ENCODE measurements at places on chromosomes 3 and 15.
A peak's percentile ranks its signal among the peaks of the same experiment; 100 is the strongest.

- DNase-seq = no peak
Measured at GRCh38 chr3:6491768-6492167, 369.1 kb upstream of the GRM7 start.

GRCh38 chr15:73569361-73569760 lies 63.8 kb downstream of the NPTN start:
- no peak for DNase-seq

DNA sequence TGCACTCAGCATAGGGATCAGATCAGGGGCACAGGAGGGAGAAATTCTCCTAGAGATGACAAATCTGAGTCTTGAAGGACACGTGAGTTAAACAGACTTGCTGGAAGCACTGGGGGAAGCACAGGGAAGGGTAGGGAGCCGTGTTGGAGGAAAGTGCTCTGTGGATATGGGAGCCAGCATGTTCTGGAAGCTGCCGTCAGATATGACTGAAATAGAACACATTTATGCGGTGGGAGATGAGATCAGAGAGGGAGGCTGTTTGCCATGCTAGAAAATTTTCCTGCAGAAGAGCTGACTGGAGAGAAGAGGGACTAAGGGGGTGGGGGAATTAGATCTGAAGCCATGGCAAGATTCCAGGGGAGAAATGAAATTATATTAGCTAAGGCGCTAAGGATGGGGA lies 1.8 kb downstream of the TAMM41 start:
- DNase-seq = no peak

GRCh38 chr3:127962937-127963336 lies 47.9 kb downstream of the KBTBD12 start:
- DNase-seq = no peak

DNA sequence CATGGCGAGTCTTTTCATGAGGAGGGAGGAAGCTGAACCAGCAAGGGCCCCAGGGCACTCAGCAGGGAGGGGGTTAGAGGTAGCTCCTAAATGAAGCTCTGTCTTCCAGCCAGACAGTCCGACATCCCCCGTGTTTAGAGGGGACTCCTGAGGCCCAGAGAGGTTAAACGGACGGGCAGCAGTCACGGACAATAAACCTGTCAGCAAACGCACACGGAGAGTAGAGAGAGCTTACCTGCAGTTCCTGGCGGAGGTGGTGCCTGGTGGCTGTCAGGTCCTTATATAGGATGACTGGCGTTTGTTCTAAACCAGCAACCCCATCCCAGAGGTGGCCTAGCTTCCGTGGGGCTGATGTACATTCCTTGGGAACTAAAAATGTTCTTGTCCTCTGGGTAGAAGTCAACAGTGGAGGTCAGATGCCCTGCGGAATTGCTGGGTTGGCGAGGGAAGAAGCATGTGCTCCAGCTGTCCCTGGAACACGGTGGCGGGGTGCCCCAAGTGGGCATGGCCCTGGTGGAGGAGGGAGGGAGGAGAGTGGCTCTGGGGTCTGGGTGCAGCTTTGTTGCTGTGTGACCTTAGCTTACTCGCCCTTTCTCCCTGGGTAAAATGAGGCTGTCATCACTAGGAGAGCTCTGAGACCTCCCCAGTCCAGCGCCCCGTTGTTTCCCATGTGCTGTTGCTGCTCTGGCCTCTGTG lies 2.1 kb downstream of the GHRL start:
- no peak for DNase-seq

GRCh38 chr15:39752991-39753390 lies 29.6 kb downstream of the FSIP1 start:
- DNase-seq = no peak

DNA sequence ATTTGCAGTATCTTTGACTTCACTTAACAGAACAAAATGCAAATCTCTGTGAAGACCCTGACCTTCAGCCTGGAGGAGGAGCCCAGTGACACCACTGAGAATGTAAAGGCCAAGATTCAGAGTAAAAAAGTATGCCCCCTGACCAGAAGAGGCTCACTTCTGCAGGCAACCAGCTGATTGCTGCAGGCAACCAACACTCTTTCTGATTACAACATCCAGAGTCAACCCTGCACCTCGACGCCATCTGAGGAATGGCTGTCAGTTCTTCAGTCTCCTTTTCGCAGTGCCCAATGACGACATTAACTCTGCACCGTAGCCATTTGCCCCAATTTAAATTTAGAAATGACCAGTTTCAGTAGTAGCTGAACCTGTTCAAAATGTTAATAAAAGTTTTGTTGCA lies 14.9 kb downstream of the ATP13A3 start:
- DNase-seq = no peak

DNA sequence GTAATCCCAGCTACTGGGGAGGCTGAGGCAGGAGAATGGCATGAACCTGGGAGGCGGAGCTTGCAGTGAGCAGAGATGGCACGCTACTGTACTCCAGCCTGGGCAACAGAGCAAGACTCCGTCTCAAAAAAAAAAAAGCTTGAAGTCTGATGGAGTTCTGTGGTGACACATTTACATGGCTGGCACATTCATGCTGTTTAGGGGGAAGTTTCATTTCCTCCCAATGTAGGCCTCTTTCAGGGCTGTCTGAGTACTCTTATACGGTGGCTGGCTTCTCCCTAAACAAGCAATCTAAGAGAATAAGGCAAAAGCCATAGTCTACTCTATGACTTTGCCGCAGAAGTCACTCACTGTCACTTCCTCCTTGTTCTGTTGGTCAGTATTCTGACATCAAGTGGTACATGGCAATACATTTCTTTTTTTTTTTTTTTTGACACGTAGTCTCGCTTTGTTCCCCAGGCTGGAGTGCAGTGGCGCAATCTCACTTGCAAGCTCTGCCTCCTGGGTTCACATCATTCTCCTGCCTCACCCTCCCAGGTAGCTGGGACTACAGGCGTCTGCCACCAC lies 41.2 kb downstream of the OIP5 start:
- no peak for DNase-seq

- no peak for DNase-seq
Measured at GRCh38 chr3:193829781-193830180, 236.8 kb downstream of the OPA1 start.

GRCh38 chr3:158419820-158420653 lies 151.0 kb upstream of the MLF1 start:
- no peak for DNase-seq

DNA sequence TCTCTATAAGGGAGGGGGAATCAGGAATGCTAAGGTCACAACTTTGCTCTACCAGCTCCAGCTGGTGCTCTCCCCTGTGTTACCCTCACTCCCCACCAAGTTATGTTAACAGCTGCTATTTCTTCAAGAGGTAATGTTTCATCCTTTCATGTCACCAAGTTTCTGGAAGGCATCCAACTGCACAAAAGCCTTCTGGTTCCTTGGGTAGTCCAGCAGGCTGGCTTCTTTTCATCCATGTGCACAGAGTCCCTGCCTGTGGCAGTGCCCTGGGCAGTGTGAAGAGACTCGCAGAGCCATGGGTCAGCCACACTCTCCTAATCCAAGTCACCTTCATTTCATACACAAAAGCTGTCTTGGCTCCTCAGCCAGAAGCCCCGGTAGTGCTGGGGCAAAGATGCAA lies 737.5 kb upstream of the LMCD1 start:
- DNase-seq = no peak

- no peak for DNase-seq
Measured at GRCh38 chr15:66498501-66499386, 1.2 kb upstream of the SNAPC5 start.

DNA sequence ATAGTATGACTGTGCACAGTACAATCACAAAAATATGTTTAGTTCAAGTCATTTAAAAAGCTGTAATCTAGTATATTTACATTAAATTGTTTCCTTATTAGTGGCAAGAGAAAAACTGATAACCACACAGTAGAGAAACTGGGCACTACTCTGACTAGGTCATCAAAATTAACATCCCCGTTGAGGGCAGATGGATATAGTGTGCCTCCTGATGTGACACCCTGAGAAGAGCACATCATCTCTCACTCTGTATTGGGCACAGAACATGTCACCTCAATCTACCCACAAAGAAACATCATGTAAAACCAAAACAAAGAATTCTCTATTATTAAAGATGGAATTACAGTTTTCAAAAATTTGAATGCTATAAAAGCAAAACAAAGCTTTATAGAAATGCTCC lies 221.9 kb upstream of the NANOGP8 start:
- DNase-seq = no peak

DNA sequence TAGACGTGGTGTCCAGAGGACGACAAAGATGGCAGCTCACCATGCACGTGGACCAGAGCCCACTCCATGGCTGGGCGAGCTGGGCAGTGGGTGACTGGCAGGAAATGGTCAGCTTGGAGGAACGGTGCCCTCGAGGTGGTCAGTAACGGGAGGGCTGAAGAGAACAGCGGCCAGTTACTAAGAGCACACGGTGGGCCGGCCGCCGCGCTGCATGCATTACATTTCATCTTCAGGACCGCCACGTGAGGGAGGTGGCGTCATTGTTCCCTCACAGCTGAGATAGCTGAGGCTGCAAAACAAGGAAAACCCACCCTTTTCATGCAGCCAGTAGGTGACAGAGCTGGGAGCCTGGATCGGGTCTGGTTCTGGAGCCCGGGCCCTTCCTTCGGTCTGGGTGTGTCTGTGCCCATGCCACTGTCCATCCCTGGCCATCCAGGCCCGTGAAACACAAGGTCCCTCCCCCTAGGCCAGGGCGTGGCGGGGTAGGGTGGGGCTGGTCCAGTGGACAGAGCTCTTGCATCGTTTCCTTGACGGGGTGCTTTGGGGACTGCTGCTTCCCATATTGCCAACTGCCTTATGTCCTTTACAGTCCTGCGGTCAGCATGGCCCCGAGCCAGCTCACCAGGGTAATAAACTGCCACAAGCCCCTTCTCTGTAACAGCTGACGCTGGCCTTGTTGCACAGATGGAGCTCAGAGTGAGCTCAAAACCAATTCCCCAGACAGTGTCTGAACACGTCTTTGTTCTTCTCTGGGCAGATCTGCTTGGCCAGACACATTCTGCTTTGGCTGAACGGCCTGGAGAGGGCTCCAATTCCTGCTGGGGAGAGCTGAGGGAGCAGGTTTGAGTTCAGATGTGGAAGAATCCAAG lies 51.8 kb downstream of the RGMA start:
- DNase-seq = no peak

- no peak for DNase-seq
Measured at GRCh38 chr15:45904019-45904418, 269.2 kb downstream of the SQOR start.

- no peak for DNase-seq
Measured at GRCh38 chr3:40143283-40144090, 166.0 kb upstream of the EIF1B start.

DNA sequence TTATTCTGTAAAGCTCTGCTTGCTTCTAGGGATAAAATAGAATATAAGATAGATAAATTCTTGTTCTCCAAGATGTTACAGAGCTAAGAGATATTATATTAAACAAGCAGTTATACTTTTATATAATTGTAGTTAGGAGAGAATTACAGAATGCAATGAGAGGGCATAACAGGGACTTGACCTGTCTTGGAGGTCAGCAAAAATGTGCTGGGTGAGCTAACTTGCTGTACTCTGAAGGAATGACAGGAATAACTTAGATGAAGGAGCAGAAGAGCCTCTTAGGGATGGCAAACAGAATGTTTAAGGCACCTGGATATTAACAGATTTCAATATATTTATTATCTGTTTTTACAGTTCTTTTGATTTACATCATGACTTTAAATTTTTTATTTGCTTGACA lies 33.2 kb downstream of the ZNF654 start:
- DNase-seq = no peak

DNA sequence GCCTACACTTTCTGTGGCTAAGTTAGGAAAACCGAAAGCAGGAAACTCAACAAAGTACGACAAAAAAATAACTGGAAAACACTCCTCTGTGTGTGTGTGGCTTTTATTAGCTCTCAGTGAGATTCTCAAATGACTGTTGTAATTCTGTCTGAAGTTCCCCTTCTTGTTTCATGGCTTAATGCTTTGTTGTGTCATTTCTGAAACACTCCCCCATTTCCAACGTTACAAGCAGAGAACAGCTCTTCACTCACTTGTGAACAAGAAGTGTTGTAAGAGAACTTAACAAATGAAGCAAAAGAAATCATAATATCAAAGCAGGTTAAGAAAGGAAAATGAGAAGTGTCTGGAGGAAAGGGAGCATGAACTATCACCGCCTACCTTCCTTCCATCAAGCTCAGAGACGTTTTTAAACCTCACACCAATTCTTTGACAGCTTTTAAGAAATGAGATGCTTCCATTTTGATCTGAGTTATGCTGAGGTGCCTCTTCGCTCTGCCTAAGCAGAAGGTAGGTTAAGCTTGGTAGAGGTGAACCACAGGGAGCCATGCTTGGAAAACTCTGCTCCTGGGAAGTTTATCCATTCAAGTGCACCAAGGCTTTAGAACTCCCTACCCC lies 12.4 kb upstream of the SEC62 start:
- no peak for DNase-seq

GRCh38 chr3:137761563-137762503 lies 2.3 kb upstream of the SOX14 start:
- no peak for DNase-seq

- peak; percentile 15 for DNase-seq
Measured at GRCh38 chr15:68830141-68830785, 9.6 kb upstream of the ANP32A start.

- no peak for DNase-seq
Measured at GRCh38 chr15:77859491-77860060, 217.9 kb downstream of the TBC1D2B start.

DNA sequence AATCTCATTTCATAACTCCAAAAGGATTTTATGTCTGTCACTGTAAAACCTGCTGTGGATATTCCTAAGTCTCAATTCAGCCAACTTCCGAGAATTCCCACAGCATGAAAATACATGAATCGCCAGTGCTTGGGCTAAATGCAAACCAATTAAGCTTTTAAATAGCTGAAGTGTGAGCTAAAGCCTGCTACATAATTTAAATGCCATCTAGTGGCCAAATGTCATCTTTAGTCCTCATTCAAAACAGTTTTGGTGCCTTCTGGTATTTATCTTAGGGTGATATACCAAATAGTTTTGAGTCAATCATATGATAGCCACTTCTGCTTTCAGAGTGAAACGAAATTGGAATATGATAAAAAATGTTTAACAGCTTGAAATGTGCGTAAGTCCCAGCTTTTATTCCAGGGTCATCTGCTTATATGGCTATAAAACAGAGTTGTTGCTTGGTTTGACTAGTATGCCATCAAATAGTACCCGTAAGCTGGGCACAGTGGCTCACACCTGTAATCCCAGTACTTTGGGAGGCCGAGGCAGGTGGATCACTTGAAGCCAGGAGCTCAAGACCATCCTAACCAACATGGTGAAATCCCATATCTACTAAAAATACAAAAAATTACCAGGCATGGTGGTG lies 41.8 kb upstream of the CCNL1 start:
- no peak for DNase-seq

- DNase-seq = no peak
Measured at GRCh38 chr15:80934761-80935221, 54.8 kb downstream of the MESD start.

- no peak for DNase-seq
Measured at GRCh38 chr3:23550402-23550801, 255.4 kb upstream of the UBE2E1 start.

DNA sequence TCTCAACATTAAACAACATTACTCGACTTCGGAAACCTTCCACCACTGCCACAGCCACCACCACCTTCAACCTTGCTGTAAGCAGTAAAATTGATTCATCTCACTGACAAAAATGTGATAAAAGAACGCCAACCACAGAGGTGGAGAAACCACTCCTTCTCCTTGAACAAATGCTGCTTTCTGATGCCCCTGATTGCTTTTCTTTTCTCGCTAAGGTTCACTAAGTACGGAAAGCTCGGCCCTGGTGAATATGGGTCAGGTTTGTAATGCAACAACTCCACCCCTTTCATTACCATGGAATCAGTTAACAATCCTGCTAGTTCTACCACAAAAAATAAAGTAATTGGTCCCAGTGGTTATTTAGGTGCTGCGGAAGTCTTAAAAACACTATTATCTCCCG lies 44.9 kb downstream of the MEIS2 start:
- no peak for DNase-seq
